H9 (cell line): ENCODE measurements at places on chromosomes 4 and X.

- no peak for DNase-seq
These were observed 25.7 kb downstream of the NKX1-1 start for GRCh38 chr4:1380368-1381151.

DNA sequence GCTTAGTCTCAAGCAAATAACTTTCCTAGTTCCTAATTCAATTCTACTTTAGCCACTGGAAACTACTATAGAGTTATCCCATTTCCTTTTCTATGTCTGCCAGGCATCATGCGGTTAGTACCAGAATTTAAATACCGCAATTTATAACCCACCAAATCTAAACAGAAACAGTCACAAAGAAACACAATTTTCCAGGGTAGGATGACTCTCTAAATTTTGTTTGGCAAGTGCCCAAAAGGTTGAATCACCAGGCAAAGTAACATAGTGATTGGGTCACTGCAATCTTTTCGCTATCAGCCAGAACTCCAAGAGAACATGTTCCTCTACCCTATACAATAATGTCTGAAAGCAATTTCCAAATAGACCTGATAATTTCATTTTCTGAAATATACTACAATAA is 240.2 kb upstream of the GRIA3 start:
- DNase-seq, result no peak

DNA sequence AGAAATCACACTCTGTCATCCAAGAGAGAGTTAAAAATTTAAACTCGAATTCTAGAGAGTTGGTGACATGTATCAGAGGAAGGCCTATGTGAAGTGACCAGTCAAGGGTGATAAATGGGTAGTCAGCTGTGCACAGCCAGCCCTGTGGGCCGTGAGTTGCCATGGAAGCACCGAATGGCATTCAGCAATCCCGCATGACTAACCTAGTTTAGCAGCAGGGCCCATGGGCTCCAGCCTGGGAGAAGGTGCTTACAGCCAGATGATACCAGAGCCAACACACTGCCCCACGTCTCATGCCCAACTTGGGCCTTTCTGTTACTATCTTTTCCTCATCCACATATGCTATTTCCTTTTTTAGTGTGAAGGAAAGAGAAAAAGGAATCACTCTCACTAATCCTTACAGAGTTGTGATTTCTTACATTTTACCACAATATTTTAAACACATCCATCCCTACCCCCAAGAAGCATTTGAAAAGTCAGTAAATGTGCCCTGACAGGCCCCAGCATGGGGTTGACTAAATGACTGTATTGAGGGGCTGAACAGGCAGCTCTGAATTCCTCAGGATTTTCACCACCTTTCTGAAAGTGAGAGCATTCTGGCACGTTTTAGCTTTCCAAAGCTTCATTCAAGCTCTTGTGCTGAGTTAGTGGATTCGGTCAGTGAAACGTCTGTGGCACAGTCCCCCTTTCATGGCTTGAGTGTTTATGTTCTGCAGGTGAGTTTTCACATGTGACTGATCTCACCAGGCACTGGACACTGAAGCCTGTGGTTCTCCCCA is 104.2 kb downstream of the AFF1 start:
- DNase-seq, result peak; percentile 61

- no peak for DNase-seq
These were observed 1004.9 kb upstream of the ADGRL3 start for GRCh38 chr4:60195256-60195655.

GRCh38 chrX:29834764-29835163 is 380.6 kb upstream of the MAGEB2 start:
- no peak for DNase-seq

DNA sequence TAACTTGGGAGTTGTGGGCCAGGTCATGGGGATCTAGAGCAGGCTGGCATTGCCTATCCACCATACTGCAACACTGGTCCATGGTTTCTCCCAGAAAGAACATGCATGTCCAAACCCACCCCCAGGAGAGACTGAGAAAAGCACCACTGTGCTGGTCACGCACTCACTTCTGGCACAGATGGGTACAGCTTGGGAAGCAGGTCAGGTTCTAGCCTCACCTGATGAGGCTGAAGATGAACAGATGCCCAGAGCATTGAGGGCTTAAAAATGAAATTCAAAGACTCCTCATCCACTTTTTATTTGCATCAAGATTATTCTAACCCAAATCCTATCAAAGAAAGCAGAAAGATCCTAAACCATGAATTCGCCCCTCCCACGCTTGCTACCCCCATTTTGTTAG is 125.9 kb upstream of the RAI2 start:
- no peak for DNase-seq

- DNase-seq, result no peak
These were observed 98.9 kb downstream of the CPEB2 start for GRCh38 chr4:15100994-15101695.

DNA sequence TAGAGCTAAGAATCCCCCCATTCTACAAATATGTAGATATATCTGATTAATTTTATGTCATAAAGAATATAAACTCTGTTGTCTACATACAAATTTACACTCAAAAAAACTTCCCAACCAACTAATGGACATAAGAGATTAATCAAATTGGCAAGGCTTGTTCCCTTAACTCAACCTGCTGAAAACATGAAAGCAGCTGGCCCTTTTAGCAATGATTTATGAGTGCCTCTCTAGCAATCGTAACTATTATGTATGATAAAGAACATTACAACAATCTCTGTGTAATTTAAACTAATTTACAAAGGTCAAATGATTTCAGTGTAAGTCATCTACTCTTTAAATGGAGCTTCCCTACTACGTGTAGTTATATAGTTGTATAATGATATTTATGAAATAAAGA is 83.1 kb upstream of the FTHL17 start:
- no peak for DNase-seq

DNA sequence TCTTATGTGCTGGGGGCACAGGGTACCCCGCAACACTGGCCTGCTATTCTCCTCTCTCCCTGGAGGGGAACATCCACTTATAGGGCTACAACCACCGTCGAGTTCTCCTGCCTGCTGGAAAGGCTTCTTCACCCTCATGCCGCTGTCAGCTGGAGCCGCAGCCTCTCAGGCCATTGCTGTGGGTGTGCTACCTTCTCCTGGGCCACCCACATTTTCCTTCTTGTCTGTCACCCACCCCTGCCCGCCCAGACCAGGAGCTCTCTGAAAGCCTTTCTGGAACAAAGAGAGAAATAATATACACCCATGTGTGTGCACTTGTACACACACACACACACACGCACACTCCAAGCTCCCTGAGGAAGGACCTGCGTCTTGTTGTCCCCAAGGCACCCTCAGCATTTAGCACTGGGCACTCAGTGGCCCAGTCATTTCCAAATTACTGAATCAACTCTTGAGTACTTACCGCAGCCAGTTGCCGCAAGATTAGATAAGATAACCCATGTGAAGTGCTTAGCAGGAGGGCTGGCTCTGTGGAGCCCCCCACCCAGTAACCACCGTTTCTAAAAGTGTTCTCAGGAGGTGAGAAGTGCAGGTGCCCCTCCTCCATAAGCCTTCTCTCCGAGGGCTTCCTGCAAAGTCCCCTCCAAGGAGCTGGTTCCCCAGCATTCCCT is 50.2 kb downstream of the CPZ start:
- DNase-seq, result no peak

GRCh38 chr4:189162888-189163287 is 777.8 kb upstream of the FRG1 start:
- DNase-seq, result no peak

GRCh38 chr4:116880625-116881024 is 204.8 kb downstream of the TRAM1L1 start:
- no peak for DNase-seq

- no peak for DNase-seq
These were observed 1476.9 kb downstream of the ARAP2 start for GRCh38 chr4:34767407-34767806.

- DNase-seq, result no peak
These were observed 38.0 kb upstream of the FAM9C start for GRCh38 chrX:13082206-13083065.

DNA sequence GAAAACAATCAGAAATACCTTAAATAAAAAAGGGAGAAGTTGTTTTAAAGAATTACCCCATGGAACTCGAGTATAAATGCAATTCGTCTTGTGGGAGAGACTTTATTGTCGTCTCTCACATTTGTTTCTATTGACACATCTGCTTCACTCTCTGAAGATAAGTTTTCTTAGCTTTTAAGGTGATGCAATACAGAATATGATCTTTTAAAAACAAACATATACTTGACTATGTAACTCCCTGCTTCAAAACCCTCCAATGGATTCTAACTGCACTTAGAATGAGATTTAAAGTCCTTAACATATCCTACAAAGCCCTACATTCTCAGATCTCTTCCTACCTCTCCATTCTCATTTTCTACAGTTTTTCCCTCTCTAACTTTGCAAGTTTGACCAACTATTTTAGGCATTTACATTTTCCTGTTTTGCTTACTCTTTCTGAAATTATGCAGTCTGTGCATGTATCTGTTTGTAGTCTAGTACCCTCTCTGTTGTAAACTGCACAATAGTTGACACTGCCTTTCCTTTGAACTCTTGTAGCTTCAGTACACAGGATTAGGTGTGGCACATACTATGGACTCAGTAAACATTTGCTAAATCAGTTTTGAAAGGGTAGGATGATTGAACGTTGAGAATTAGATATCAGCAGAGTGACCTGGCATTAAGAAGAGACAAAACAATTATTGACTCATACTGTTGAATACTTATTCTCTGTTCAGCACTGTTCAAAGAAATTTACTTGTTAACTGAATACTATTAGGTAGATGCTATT is 59.8 kb downstream of the AGTR2 start:
- no peak for DNase-seq
